DMS79 treated with DMSO at 0.1 percent for 48 hours (cell line): ENCODE measurements at places on chromosomes 6 and 20.

DNA sequence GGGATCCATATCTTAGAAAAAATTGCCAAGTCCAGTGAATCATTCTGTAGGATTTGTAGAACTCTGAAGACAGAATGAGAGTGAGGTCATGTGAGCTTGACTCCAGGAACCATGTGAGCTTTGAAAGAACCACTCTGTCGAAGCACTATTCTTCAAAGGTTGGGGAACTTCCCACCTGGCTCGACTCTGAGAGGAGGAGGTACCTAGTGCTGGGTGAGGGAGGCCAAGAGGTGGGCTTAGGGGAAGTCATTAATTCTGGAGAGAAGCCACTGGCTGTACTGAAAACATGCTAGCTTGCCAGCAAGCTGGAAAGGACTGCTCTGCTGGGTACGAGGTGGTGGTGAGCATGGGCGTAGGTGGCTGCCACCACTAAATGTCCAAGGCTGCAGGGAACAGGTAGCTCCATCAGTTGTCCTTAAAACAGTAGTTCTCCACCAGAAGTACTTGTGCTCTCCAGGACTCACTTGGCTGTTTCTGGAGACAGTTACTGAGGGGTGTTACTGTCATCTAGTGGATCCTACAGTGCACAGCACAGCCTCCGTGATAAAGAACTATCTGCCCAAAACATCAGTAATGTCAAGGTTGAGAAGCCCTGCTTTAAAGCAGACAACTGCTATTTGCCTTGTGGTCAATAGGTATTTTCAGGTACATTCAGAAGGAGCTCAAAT, 34.7 kb upstream of the SYNJ2 start:
- DNase-seq: no peak

GRCh38 chr6:121055572-121056163, 278.6 kb downstream of the TBC1D32 start:
- DNase-seq: peak; percentile 36

- DNase-seq: no peak
Observed at GRCh38 chr6:161407581-161407980, 133.7 kb upstream of the AGPAT4 start.

GRCh38 chr20:18138639-18139583, 1.2 kb downstream of the KAT14 start:
- peak; percentile 7 for DNase-seq

- DNase-seq: no peak
Observed at GRCh38 chr20:54590856-54591255, 115.5 kb downstream of the DOK5 start.

DNA sequence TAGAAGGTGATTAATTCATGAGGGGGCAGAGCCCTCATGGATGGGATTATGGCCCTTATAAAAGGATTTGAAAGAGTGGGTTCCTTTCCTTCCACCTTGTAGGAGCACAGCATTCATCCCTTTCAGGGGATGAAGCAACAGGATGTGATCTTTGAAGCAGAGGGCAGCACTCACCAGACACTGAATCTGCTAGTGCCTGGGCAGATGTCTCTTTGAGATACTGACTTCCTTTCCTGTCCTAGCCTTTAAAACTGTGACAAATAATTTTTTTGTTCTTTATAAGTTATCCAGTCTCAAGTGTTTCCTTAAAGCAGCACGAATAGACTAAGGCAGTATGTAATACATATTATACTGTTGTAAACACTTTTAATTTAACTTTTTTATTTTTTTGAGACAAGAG, 538.6 kb upstream of the RNF217 start:
- no peak for DNase-seq

GRCh38 chr6:36683656-36684446, 5.3 kb downstream of the CDKN1A start:
- DNase-seq: no peak

DNA sequence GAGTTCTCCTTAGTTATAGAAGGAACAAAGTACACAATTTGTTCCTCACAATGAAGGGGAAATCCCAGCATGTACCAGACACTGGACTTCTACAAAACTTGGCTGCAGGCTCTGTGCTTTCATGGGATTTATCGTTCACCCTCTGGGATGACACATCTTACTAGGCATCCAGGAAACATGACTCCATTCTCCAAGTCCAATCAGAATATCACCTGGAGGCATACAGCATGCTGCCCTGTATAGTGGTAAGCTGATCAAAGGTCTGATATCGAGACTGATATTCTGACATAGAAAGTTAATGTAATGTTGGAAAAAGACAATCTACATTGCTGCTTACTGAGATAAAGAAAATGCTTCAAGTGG, 6.7 kb downstream of the RWDD2A start:
- no peak for DNase-seq

GRCh38 chr6:46845126-46845525, 51.9 kb downstream of the MEP1A start:
- no peak for DNase-seq
